ENCODE measurements at places on chromosomes 13 and 19. TPM values are rescaled to one million over a fixed set of nuclear protein-coding genes. Genes with fewer than 3 reads are reported as not detected.

NLRP11 gene
- total RNA-seq = not detected

LRRC25 gene
- total RNA-seq = 2.6 TPM

IGFL2 gene
- total RNA-seq = 1.8 TPM

COL4A2 gene
- total RNA-seq = 153 TPM

SKA3 gene
- total RNA-seq = not detected

ZNF549 gene
- 2.2 TPM for total RNA-seq

ANKRD24 gene
- 0.39 TPM for total RNA-seq

NDUFB7 gene
- total RNA-seq = 593 TPM

OLFM2 gene
- total RNA-seq = 3.5 TPM

ZNF112 gene
- total RNA-seq = 3.2 TPM

DNA sequence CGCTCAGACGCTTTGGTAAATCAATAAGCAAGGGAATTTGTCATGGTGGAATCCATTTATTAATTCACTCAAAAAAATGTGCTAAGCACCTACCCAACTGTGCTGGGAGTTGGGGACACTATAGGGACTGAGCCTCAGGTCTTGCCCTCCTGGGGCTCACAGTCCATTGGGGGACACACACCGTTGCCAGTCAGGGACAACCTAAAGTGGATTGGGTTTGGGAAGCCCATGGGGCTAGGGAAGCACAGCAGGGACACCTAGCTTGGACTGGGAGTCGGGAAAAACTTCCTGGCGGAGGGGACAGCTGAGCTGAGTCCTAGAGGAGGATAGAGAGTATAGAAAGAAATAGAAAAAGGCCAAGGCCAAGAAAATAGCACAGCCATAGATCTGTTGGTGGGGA lies 8.5 kb downstream of the FOSB start:
- DNase-seq = no peak

- no peak for DNase-seq
These were observed 260.0 kb downstream of the COG6 start for GRCh38 chr13:39915418-39915817.

DNA sequence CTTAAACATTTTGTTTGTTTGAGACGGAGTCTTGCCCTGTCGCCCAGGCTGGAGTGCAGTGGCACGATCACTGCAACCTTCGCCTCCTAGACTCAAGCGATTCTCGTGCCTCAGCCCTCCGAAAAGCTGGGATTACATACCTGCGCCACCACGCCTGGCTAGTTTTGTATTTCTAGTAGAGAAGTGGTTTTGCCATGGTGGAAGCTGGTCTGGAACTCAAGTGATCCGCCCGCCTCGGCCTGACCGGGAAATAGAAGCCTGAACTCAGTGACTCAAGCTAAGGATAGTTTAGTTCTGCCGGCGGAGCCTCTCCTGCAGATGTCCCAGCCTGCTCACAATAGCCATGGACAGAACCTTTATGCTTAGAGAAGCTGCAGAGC lies 53.0 kb upstream of the ZNF254 start:
- DNase-seq = peak; percentile 70

DNA sequence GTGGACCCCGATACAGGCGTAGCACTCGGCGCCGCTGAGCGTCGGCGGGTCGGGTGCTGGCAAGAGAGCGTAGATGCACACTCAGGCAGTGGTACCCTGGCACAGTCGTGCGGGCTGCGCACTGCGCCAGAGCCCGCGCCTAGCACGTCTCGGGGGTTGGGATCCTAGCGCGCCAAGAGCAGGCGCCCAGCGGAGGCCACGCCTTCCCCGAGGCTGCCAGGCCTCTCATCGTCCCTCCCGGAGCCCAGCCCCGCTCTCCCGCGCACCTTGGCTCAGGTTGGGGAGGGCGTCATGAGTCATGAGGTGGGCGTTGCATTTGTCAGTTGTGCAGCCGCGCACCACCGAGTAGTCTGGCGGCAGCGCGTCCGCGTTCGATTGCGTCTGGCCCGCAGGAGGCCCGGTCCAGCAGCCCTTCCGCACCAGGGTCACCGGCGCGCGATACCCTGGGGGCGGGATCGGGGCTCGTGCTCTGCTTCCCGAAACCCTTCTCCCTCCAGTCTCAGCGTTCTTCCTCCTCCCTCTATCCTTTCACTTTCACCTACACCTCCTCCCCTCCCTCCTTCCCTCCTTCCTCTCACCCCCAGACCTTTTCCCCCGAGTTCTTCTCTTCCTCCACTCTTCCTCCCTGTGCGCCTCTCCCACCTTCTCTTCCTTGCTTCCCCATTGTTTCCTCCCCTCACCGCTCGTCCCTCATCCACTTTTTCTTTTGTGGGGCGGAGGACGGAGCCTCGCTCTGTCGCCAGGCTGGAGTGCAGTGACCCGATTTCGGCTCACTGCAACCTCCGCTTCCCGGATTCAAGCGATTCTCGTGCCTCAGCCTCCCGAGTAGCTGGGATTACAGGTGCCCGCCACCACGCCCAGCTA lies 3.5 kb downstream of the LYPD5 start:
- no peak for DNase-seq

GRCh38 chr19:5558101-5558621 lies 9.6 kb downstream of the TINCR start:
- no peak for DNase-seq

DNA sequence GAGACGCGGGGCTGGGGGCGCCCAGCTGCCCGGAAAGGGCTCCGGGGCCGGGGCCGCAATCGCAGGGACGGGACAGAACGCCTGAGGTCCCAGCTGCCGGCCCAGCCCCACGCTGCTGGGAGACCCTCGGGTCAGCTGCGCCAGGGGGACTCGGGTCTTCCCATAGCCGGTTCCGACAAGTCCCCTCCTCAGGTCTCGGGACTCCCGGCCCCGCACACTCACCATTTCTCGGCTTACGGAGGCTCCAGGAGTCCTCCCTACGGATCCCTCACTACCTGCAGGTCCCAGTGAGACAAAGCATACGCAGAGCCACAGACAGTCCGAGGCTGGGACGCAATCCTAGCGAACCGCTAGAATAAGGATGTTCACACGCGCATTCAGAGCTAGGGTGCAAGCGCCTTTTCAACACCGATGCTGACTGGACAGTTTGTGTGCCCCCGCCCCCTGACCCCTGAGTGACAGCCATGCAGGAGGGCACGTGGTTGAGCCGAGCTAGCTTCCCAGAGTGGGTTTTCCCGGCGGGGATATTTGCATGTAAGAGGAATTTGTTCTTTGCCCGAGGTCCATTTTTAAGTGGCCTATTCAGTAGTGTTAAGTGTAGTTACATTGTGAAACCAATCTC lies 13.6 kb downstream of the ZNF490 start:
- no peak for DNase-seq

DNA sequence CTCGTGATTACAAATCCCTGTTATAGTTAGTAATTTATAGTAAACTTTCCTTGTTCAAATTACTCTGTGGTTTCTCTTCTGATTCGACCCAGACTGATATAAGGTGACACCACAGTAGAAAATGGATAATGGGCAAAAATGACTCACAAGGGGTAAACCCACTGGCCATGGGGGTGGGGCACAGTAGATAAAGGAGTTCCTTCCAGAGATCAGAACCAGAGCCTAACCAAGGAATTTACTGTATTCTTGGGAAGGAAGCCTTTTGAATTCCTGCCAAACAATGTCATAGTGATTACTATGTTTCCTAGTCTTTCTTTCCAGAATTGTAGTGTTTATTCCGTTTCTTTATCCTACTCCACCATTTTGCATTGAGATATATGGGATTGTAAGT lies 21.9 kb downstream of the MIR17HG start:
- DNase-seq = no peak

DNA sequence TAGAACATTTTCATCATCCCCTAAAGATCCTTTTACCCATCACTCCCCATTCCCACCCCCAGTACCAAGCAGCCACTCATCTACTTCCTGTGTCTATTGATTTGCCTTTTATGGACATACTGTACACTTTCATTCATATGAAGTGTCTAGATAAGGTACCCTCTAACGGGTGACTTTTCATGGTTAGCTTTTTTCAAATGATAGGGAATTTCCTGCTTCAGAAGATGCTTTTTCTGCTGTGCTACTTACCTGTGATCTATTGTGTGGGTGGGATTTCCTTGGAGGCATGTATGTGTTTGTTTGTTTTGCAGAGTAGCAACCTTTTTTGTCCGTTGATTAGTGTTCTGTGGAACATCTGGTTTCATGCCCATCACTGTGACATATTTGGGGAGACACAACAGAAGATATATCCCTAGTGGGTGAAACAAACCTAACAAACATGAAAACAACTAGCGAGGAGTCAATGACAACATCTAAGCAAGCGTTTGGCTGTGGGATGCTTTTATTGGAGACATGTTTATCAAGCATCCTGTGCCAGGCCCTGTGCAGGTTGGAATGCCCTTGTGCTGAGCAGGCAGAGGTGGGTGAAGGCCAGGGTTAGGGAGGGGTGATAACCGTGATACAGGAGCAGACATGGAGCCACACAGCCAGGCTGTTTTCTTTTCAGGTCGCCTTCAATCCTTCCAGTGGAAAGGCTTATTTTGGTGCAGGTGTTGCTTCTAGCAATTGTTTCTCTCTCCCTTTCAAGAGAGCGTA lies 17.6 kb downstream of the SPINT2 start:
- no peak for DNase-seq

- DNase-seq = no peak
These were observed 1.2 kb upstream of the NKPD1 start for GRCh38 chr19:45161738-45162607.

GRCh38 chr13:39580881-39581575 lies 22.0 kb downstream of the LHFPL6 start:
- no peak for DNase-seq

DNA sequence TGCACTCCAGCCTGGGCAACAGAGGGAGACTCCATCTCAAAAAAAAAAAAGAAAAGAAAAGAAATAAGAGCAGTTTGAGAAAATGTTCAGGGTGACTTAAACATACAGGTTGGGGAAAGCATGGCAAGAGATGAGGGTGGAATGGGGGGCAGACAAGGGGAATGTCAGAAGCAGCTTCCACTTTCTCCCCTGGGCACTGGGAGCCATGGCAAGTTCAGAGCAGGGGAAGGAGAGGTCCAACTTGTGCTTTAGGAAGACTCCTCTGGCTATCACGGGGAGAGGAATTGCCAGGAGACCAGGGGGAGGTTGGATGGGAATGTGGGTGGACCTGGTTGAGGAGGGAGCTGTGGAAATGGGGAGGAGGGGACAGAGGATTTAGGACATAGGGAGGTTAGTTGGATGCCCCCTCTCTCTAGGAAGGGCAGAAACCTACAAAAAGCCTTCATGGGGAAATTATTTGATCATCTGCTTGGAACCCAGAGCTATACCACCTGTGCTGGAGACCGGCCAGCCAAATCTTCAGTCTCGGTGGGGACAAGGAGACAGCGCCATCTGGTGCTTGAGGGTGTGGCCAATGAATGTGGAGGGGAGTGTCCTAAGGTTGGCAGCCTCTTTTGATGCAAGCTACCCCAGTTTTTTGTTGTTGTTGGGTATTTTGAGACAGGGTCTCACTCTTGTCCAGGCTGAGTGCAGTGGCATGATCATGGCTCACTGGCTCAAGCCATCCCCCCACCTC lies 7.3 kb upstream of the STRN4 start:
- no peak for DNase-seq

DNA sequence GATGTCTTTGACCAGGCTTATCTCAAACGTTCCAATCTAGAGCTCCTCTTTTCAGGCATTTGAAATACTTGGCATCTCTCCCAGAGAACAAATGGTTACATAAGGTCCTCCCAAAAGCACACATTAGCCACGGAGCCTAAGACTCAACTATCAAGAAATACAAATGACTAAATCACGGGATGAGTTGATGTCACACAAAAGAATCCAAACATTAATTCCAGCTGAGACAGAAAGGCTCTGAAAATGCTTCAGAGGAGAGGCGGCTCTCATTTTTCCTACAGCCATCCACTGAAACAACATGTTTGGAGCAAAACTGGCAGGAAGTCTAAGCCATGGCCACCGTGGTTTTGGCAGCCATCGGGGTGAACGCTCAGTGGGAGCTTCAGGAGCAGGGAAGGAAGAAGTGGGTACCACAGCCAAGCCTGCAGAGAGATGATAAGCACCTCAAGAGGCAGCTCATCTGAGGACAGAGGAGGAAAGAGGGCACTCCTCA lies 122.5 kb downstream of the STK24 start:
- no peak for DNase-seq

- no peak for DNase-seq
These were observed 1414.5 kb upstream of the PCDH9 start for GRCh38 chr13:68644611-68645010.

DNA sequence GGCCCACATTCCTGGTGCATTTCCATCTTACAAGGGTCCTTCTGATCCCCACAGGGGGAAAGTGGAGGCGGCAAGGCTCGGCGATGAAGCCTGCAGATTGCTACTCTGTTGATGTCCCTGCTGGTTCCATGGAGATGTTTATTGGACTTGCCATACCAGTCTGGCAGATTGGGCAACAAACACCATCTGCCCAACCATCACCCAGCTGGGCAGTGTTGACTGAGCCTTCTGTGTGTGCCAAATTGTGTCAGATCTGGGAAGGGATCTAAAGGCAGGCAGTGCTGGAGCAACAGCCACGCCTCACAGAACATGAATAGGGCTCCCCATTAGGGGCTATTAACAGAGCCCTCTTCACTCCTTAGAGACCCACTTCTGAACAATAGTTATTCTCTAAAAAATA lies 35.0 kb downstream of the FLT1 start:
- DNase-seq = no peak

DNA sequence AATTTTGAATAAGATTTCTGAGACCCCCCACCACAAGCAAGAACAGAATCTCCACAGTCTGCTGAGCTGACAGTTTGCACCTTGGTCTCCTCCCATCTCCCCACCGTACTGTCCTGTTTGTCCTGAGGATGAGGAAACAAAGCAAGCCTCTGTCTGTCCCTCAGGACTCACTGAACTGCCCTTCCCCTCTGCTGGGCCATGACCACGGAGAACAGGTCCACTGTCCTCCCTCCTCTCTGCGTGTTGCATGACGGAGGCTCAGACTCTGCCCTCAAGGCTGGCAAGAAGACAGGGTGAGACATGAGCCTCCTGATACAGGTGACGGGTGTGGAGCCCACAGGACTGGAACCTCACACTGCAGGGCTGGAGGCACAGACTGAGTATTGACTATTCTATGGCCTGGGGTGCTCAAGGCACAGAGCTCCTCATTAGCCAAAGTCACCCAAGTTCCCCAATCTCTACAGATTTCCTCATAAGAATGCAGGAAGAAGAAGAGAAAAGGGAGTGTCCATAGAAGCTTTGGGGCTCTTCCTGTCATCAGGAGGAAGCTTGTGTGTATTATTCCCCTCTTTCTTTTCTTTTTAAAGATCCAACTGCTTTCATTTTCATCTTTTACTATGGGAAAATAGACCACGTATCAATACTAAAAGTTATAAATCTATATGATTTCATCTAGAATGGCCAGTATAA lies 22.4 kb upstream of the RGCC start:
- DNase-seq = no peak

- DNase-seq = no peak
These were observed 24.6 kb downstream of the NOSIP start for GRCh38 chr19:49555600-49556411.

Measured in right atrium auricular region (tissue), 2 donors.